ENCODE measurements at places on chromosomes 6 and 20.

DNA sequence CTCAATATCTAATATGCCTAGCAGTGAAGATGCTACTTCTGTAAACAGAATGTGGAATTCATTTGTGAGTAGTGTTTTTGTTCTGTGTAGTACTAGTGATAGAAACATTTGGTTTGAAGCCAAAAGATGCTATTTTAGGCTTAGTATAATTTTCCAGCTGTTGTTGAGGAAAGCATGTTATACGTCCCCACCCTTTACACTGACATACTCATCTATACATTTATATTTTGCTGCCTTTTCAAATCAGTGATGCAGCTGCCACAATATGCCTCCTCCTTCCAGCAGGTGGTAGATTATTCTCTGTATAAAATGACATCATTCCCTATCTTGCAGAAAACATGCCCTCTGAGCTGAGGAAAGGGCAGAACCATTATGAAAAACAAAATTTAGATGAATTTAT is 1217.6 kb upstream of the GJE1 start:
- no peak for DNase-seq

DNA sequence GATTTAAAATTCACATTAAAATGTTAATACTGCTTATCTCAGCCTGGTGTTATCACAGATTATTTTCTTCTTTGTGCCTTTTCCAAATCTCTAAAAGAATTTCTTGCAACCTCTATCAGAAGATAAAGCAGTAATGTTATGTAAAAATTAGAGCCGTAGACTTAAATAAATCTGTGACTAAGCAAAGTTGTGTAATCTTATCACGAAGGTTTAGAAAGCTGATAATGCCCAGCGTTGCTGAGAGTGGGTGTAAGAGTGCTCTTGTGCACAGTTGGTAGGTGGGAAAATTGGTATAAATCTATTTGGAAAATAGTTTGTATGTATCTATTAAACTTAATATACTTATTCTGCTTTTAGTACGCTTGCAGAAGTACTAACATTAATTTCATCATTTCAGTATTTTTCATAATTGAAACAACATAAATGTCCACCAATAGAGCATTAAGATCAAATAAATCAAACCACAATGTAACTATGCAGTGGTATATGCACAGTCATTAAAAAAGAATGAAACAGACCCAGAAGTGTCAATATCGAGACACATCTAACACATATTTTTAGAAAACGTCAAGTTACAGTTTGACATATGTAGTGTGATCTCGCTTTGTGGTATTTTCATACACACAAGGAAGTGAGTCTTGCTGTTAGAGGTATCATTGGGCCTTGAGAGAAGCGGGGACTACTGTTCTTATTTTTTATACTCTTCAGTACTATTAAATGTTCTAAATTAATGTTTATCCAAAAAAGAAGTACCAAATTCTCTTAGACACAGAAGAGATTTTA is 54.4 kb upstream of the PBOV1 start:
- DNase-seq: no peak

DNA sequence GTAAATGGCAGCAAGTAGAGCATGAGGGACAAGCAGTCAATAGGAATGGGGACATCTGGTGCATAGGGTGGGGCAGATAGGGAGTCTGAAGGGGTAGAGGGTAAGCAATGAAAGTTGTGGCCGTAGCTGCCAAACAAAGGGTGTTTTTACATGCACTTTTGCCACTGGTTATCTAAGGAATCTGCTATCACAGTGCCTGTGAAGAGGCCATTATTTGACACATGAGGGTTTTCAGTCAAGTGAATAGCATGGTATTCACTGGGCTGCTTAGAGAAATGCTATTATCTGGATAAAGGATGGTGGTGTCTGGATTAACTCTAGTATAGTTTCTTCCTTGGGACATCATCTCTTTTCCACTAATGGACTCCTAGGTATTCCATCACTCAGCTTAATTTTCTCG is 118.2 kb downstream of the CARMIL1 start:
- DNase-seq: no peak

- no peak for DNase-seq
Observed at GRCh38 chr6:115733426-115733825, 327.3 kb downstream of the FRK start.

GRCh38 chr6:111411978-111412566 is 70.9 kb downstream of the REV3L start:
- DNase-seq: no peak

DNA sequence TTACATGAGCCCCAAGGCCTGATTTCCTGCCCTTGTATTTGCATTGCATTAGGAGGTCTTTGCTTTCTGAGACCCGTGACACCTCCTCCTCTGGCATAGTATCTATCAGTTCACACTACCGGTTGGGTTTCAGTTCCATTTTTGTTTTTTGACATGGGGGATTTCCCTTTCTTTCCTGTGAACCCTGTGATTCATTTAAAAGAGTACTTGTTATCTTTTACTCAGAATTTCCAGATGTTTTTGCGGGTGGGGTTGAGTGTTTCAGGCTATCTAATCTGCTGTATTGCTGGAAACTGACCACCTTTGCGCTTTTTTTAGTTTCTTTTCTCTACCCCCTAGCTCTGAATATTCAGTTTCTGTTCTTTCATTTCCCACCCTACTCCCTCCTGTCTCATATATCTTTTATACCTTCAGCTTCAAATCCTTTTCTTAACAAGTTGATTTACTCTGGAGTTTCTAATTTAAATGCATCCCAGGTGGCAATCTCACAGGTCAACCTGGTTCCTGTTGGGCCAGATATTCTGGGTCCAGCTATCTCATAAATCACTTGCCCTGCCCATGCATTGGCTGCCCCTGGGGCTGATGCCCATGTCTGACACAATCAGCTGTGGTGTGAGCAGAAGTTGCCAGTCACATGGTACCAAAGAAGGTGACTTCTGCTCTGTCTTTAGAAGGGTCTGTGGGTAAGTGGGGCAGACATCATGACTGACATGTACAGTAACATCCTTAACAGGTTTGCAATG is 14.3 kb upstream of the NCOA3 start:
- peak; percentile 72 for DNase-seq

GRCh38 chr6:83431545-83432155 is 799 bp upstream of the ME1 start:
- no peak for DNase-seq

GRCh38 chr20:63477944-63478343 is 5.5 kb upstream of the KCNQ2 start:
- no peak for DNase-seq

DNA sequence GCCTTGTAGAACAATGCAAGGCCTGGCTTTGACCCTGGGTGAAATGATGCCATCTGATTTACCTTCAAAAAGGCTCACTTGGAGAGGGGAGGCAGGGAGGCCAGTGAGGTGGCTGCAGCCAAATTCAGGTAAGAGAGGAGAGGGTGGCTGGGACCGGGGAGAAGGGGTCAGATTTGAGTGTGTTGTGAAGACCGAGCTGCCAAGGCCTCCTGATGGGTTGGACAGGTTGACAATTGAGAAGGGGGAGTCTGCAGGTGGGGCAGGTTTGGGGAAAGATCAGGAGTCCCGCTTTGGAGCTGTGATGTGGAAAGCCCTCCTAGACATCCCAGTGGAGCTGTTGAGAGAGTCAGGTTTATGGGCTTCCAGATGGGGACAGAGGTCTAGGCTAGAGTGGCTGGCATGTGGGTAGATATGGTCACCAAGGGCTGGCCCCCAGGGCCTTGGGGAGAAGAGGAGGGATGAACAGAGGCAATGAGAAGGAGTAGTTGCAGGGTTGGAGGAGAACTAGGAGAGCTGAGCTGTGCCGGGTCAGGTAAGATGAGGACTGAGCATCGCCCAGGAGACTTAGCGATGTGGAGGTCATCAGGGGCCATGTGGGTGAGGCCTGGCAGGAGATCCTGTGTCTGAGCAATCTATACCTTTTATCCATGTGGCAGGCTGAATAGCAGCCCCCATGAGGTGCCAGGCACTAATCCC is 70.5 kb upstream of the TOX2 start:
- DNase-seq: no peak

DNA sequence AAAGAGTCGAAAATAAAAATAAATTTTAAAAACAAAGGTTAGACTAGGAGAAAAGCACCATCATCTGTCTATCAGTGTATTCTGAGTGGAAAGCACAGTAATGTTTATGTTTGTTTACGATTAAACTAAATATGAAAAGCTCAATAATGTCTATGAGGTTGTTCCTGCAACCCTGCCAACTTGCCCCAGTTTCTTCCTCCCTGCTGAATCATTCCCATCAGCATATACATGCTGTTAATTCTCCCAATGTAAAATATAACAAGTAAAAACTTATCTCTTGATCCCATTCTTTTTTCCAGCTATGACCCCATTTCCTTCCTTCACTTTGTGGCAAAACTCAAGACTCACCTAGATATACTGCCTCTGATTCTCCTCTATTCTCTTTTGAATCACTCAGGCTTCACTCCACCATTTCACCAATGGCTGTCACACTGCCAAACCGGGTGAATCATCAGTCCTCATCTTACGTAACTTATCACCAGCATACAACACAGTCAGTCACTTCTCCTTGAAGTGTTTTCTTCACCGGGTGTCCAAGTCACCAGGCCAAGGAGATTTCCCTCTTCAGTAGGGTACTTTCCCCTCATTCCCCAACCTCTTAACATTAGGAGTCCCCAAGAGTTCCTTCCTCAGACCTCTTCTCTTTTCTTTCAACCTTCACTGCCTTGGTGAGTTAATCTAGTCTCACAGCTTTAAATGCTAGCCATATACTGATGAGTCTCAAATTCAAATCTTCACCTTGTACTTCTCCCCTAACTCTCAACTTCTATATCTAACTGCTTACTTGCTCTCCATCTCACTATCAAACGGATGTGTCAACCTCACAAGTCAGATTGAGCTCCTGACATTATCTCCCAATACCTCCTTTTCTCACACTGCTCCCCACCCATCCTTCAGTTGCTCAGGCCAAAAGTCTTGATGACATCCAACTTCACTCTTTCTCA is 6.2 kb downstream of the TMEM242 start:
- DNase-seq: no peak

- DNase-seq: no peak
Observed at GRCh38 chr6:137084090-137084489, 39.3 kb upstream of the IL20RA start.

DNA sequence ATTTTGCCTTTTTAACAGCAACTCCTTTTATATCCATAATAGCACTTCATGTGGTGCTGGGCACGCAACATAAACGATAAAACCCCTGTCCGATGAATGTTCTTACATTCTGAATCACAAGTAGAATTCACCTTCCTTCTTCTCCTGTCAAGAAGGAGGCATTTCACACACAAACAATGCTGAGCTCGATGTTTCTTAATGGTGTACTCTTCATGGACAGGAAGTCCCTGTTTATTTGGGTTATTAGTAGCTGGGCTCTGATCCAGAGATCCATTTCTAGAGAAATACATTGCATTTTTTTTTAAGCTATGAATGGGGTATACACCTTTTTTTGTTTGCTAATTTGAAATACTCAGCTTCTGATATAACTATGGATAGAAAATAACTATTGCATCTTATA is 82.4 kb downstream of the PPP1R3G start:
- DNase-seq: no peak

DNA sequence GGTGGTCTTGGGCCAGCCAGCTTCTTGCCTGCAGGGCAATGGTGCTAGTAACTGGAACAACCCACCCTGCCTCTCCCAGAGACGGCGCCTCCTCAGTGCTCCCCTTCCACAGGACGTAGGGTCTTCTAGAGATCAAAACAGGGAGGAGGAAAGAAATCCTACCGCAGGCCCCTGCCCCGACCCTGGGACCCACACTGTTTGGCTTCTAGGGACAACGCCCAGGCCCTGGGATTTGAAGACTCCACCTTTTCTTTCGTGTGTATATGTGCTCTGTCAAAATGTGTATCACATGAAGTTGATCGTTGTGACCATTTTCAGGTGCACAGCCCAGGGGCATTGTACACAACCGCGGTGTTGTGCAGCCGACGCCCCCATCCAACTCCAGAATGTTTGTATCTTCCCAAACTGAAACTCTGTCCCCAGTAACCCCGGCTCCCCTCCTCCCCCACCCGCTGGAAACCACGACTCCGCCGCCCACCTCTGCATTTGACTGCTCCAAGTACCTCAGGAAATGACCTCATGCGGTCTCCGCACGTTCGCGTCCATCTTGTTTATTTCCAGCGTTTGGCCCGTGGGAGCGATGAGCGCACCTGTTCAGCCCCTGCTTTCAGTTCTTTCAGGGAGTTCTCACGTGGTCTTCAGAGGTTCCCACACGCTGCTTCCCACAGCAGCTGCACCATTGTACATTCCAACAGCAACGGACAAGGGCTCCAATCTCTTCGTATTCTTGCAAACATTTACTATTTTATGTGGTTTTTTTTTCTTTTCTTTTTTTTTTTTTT is 3.4 kb upstream of the BHLHE23 start:
- peak; percentile 89 for DNase-seq

DNA sequence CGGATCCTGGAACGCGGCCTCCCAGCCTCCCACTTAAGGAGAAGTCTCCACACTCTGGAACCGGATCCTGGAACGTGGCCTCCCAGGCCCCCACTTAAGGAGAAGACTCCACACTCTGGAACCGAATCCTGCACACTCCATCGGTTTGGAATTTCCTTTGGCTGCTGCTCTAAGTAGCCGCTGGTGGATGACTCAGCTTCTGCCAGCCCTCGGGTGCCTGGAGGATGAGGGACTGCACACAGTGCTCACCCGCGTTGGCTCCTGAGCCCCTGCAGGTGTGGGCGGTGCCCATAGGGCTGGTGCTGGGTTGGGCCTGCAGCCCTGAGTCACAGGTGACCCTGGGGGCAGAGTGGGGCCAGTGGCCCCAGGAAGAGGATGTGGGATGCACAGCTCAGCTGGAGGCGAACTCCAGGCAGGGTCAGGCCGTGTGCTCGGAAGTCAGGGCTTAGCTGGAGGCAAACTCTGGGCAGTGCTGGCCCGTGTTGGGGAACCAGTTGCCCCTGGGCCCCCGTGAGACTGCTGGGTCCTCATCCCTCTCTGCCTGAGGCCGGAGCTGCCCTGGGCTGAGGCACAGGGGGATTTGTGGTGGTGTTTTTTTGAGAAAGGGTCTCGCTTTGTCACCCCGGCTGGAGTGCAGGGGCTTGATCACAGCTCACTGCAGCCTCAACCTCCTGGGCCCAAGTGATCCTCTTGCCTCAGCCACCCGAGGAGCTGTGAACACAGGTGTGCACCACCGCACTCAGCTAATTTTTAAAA is 13.9 kb upstream of the TNFRSF6B start:
- no peak for DNase-seq

- no peak for DNase-seq
Observed at GRCh38 chr6:854406-855118, 161.6 kb upstream of the EXOC2 start.

DNA sequence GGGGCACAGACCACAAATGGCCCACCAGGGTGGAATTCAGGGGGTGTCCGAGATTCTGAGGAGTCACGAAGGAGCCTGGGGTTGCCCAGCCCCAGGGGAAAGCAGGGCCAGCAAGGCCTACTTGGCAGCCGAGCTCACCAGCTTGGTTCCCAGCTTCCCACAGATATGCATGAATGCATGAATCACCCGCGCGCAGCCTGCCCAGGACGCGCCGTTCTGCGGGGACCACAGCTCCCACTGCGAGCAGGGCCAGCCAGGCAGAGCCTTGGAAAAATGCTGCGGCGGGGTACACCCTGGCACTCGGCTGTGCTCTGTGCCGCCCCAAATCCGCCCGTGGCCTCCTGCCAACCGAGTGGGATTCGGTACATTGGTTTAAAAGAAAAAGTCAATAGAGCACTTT is 211.0 kb downstream of the NFATC2 start:
- no peak for DNase-seq
